ENCODE measurements at places on chromosomes 4 and X.

DNA sequence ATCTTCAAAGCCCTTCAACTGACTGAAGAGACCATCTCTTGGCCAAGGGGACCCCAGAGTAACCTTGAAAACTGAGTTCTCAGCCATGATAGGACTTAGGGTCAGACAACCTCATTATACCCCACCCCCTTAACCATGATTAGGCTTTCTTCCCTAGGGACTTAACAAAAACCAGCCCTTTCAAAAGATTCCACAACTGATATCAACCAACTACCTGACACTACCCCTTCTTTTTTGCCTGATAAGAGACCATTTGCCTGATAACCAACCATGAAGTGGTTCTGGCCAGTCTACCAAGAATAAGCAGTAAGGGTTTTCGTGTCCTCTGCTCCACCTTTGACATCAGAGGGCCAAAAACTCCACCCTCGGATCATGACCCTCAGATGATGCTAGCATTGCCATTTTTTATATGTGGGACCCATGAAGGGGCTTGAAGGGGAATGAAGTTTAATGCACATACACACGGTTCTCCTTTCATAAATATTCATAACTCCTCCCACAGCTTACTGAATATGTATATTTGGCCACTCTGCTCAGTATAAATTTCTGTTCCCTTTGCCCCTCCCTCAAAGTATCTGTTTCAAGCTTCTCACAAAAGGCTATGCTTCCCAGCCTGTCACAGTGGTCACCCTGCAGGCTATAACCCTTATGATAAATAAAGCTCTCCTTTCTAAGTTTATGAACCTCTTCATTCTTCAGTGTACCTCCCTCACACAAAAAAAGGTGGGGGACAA lies 12.3 kb downstream of the TBCK start:
- DNase-seq, result no peak

- no peak for DNase-seq
Observed at GRCh38 chr4:153585026-153585425, 99.1 kb upstream of the TLR2 start.

GRCh38 chrX:68985135-68985755 lies 156.4 kb downstream of the EFNB1 start:
- DNase-seq, result no peak

GRCh38 chr4:153676486-153676885 lies 7.6 kb upstream of the TLR2 start:
- no peak for DNase-seq

DNA sequence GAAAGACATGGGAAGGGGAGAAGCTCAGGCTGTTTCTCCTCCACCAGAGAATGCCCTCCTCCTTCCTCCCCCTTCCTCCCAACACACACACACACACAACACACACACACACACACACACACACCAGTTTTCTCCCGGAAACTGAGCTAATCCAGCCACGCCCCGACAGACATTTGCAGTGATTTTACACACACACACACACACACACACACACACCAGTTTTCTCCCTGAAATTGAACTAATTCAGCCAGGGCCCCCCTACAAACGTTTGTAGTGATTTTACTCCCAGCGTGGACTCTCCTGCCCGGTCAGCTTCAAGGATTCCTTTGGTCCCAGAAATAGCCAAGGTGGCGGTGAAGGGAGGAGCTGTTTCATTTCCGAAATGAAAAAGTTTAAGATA lies 32.9 kb upstream of the STX18 start:
- DNase-seq, result no peak

- DNase-seq, result no peak
Observed at GRCh38 chrX:47862680-47863079, 26.0 kb downstream of the ZNF81 start.

DNA sequence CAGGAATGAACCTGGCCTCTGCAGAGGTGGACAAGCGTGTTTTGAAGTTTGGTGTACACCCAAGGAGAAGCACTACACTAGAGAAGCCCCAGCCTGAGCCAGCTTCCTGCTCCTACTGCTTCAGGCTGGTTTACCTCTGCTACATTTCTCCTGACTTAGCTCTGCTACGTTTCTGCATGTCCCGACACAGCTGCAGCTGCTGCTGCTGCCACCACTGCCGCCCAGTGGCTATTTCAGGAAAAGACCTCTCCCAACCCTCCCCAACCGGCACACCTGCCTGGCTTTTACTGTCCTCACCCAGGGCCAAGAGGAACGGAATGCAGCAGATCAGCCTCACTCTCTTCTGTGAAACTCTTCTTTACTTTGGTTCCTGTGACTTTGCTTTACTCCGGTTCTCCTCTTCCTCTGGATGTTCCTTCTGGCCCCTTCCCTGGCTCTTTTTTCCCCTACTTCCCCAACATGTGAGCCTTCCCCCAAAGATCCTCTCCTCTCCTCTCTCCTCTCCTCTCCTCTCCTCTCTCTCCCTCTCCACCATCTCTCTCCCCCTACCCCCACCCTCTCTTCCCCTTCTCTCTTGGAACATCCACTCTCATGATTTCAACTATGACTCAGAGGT lies 3.1 kb upstream of the P2RY4 start:
- peak; percentile 68 for DNase-seq

Measured in KBM-7 (cell line).